ENCODE measurements at places on chromosomes 7 and 10. TPM values are rescaled to one million over a fixed set of nuclear protein-coding genes. Genes with fewer than 3 reads are reported as not detected.

GRCh38 chr10:131725581-131726069 lies 175.2 kb upstream of the PPP2R2D start:
- no peaks in the 10 kb centered on the region for H3K27me3 ChIP-seq
- no peaks in the 10 kb centered on the region for H3K4me1 ChIP-seq
- no peak overlapping the region for H3K4me3 ChIP-seq
- H3K36me3 ChIP-seq: no peaks in the 10 kb centered on the region

DNA sequence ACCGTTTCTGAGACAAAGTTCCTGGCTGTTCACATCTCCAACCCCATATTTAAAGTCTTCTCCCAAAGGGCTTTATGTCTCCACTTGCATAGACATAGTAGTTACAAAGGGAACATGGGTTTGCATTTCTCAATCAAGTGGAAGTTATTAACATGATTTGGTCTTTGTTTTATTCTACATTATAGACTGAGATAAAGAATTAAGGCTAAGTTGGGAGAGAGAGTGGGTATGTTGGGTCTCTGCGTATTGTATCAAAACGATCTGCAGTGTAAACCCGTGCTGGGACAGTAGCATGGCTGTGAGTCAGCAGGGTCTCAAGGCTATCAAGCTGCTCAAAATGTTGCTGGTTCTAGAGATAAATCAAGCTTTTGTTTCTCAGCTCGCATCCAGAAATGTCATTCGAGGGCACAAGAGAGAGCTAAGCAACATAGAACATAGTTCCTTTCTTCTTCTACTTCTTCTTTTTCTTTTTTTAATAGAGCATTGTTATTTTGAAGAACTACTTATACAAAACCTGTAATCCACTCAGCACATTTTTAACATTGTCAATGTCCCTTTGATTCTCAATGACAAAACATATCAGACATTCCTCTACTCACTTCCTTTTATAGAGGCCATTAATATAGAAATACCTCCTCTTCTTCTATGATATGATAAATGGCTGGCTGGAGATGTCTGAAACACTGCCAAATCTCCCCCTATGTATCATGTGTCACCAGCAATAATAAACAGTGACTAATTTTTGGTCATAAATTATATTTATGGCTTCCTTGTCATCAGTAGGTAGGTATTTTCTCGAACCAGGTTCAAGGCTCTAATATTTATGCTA lies 34.5 kb upstream of the RHOBTB1 start:
- no peaks in the 10 kb centered on the region for H3K4me1 ChIP-seq
- no peaks in the 10 kb centered on the region for H3K27me3 ChIP-seq
- no peaks in the 10 kb centered on the region for H3K36me3 ChIP-seq
- no peak for DNase-seq
- no peak overlapping the region for H3K4me3 ChIP-seq
- peak overlapping the region; percentile 45 for H3K27ac ChIP-seq

- no peaks in the 10 kb centered on the region for H3K4me1 ChIP-seq
- H3K36me3 ChIP-seq: no peaks in the 10 kb centered on the region
- H3K27ac ChIP-seq: no peak overlapping the region
- no peak for DNase-seq
Observed at GRCh38 chr7:52711951-52712350, 323.5 kb upstream of the POM121L12 start.

GRCh38 chr10:116774728-116775151 lies 32.4 kb upstream of the HSPA12A start:
- no peaks in the 10 kb centered on the region for H3K4me1 ChIP-seq
- no peaks in the 10 kb centered on the region for H3K36me3 ChIP-seq
- H3K27ac ChIP-seq: no peak overlapping the region
- H3K27me3 ChIP-seq: no peaks in the 10 kb centered on the region

DNA sequence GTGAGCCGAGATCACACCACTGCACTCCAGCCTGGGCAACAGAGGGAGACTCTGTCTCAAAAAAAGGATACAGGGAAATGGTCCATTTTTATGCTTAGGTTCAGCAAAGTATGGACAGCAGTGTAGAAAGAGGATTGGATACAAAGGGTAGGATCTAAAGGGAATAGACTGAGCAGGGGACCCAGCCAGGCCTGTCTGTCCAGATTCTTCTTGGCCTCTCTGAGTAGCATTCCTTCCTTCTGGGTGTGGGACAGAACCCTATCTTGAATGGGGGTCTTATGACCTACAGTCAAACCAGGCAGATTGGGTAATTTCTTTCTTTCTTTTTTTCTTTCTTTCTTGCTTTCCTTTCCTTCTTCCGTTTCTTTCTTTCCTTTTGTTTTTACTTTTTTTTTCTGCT lies 25.6 kb downstream of the SH2B2 start:
- peaks cover 2% of the 10 kb centered on the region for H3K4me1 ChIP-seq
- no peak overlapping the region for H3K27ac ChIP-seq
- no peaks in the 10 kb centered on the region for H3K36me3 ChIP-seq
- no peak for DNase-seq

DNA sequence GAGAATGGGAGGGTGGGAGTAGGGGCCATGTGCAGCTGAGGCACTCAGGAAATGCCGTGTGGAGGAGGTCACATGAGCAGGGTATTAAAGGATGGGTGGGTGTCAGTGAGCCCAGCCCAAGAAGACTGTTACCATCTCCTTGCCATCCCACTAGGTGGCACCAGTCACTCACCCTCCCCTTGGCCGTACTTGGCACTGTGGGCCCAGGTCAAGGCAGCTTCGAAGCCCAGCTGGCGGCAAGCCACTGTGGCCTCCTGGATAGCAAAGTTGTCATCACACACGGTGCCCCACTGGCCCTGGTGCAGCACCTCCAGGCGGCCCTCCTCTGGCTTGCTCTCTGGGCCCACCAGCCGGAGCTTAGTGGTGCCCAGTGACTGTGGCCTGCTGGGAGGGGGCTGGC lies 5.4 kb downstream of the LOXL4 start:
- H3K4me3 ChIP-seq: no peak overlapping the region
- H3K36me3 ChIP-seq: no peaks in the 10 kb centered on the region
- H3K27ac ChIP-seq: no peak overlapping the region
- peaks cover under 1% of the 10 kb centered on the region for H3K4me1 ChIP-seq
- no peaks in the 10 kb centered on the region for H3K27me3 ChIP-seq

- H3K4me3 ChIP-seq: peak overlapping the region; percentile 24
- DNase-seq: no peak
- H3K4me1 ChIP-seq: peaks cover 46% of the 10 kb centered on the region
- peaks cover 4% of the 10 kb centered on the region for H3K27me3 ChIP-seq
Observed at GRCh38 chr10:96299383-96299782, 4.9 kb upstream of the DNTT start.

GRCh38 chr10:24448351-24448999 lies 239.5 kb downstream of the KIAA1217 start:
- H3K27ac ChIP-seq: no peak overlapping the region
- no peaks in the 10 kb centered on the region for H3K36me3 ChIP-seq
- no peaks in the 10 kb centered on the region for H3K27me3 ChIP-seq
- DNase-seq: no peak

DNA sequence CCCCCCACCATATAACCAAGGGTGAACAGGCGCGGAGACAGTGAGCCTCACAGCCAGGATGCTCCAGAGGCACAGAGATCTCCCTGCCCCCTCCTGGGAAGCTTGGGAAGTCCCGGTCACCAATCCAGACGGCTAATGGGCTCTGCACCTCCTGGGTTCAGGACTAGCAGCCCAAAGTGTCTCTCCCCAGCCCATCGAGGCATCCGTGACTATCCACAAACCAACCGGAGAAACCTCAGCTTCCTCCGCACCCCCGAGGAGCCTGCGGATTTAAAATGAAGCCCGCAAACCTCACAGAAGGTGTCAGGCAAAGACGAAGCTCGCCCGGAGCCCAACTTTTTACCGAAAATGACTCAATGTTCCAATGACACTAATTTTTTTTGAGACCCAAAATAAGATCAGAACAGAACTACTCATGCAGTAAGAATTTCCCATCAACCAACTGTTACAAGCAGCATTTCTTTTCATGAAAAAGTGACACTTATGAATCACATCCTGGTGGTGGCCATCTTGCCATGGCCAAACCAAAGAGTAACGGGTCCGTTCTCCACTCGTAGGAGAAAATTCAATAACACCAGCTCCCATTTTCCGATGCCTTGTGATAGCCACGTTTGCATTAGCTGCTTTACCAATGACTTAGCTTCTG lies 6.0 kb downstream of the PDGFA start:
- DNase-seq: no peak
- H3K27me3 ChIP-seq: peaks cover 8% of the 10 kb centered on the region
- no peak overlapping the region for H3K27ac ChIP-seq

GRCh38 chr7:130294314-130294713 lies 1.4 kb downstream of the CPA4 start:
- H3K36me3 ChIP-seq: no peaks in the 10 kb centered on the region
- no peaks in the 10 kb centered on the region for H3K4me1 ChIP-seq
- DNase-seq: no peak
- no peak overlapping the region for H3K4me3 ChIP-seq
- H3K27me3 ChIP-seq: no peaks in the 10 kb centered on the region
- no peak overlapping the region for H3K27ac ChIP-seq

DNA sequence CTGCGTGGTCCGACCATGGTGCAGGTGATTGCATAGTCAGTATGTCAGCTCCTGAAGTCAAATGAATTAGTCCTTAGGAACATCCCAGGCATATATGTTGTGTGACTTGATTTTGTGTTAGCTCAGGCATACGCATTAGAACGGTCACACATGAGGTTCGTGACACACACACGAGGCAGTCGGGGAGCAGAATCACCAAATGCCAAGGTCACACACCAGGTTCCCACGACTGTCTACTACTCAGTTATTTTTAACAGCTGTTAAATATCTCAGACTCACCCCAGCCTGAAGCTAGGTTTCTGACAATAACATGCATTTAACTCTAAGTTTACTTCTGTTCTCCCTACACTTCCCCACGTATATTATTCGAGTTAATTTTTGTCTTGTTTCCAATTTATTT lies 54.8 kb downstream of the DYNC2I1 start:
- H3K27me3 ChIP-seq: no peaks in the 10 kb centered on the region
- H3K36me3 ChIP-seq: peaks cover 4% of the 10 kb centered on the region
- no peak overlapping the region for H3K4me3 ChIP-seq
- H3K27ac ChIP-seq: no peak overlapping the region
- DNase-seq: no peak

DNA sequence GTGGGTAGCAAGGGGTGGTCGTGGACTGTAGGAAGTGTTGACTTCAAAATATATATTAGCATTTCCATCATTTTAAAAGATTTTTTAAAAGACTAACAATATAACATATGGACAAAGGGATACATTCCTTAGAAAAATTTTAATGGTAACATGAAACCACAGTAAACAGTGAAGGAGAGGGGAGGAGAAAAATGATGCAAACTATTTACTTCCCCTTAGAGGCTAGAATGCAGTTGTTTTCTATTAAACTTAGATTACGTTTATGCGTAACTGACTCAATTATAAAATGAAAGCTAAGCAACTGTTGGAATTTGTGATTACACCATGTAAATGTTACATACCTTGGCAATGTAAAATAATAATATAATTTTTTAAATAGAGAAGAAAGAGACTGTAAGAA lies 41.3 kb downstream of the CALD1 start:
- H3K4me3 ChIP-seq: no peak overlapping the region
- H3K27me3 ChIP-seq: no peaks in the 10 kb centered on the region
- H3K36me3 ChIP-seq: no peaks in the 10 kb centered on the region
- H3K4me1 ChIP-seq: no peaks in the 10 kb centered on the region
- H3K27ac ChIP-seq: no peak overlapping the region
- no peak for DNase-seq

DNA sequence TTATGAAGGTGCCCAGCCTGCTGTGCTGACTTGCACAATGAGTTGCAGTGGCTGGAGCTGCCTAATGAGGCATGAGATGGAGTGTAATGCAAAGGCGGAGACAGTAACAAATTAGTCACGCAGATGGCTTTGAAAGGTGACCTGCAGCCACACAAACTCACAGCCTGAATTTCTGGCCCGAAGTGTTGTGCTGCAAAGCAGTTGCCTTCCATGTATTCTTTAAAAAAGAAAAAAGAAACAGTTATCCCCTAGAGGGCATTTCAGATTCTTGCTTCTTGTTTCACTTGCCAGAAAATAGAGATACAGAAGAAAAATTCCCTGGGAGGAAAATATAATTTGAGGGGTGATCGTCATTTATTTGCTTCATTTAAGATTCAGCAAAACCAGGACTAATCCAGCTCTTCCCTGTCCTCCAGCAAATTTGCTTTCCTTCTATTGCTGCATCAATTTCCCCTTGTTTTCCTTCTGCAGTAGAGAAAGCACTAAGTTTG lies 239.9 kb downstream of the ADRA2A start:
- H3K36me3 ChIP-seq: no peaks in the 10 kb centered on the region

DNA sequence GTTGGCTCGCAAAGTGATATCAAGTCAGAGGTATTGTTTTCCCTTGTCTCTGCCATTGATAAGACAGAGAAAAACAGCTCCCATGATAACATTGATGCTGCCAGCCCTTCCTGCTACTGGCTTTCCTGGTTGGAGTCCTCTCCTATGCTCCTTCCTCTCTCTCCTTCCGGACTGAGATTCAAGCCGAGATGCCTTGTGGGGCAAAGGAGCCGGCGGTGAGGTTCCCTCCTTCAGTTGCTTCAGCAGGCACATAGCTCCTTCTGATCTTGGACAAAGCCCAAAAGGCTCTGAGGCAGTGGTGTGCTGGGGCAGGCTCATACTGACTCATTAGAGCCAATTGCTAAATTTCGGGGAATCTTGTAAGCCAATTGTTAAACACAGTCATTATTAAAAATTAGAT lies 8.8 kb upstream of the ZCCHC24 start:
- no peaks in the 10 kb centered on the region for H3K4me1 ChIP-seq
- H3K27ac ChIP-seq: no peak overlapping the region
- no peak overlapping the region for H3K4me3 ChIP-seq
- H3K27me3 ChIP-seq: no peaks in the 10 kb centered on the region
- H3K36me3 ChIP-seq: no peaks in the 10 kb centered on the region

GRCh38 chr7:116796471-116796870 lies 65.9 kb upstream of the CAPZA2 start:
- DNase-seq: no peak
- no peaks in the 10 kb centered on the region for H3K27me3 ChIP-seq
- no peaks in the 10 kb centered on the region for H3K4me1 ChIP-seq
- H3K36me3 ChIP-seq: no peaks in the 10 kb centered on the region

DNA sequence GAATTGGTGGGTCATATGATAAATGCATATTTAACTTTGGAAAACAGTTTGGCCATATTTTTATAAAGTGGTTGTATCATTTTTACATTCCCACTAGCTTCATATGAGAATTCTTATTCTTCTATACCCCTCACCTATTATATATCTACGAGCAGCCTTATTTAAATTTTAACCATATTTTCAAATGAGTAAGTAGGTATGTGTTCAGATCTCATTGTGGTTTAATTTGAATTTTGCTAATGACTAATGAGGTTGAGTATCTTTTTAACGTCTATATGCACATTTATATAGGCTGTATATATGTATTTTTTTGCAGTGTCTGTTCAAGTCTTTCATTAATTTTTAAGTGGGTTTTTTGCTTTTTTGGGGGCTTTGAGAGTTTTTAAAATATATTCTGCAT lies 14.2 kb downstream of the RAB18 start:
- H3K4me3 ChIP-seq: no peak overlapping the region
- no peak for DNase-seq
- H3K4me1 ChIP-seq: peaks cover 31% of the 10 kb centered on the region
- H3K27me3 ChIP-seq: no peaks in the 10 kb centered on the region
- no peak overlapping the region for H3K27ac ChIP-seq

The TRIL gene
- not detected for polyA plus RNA-seq

The HOXA7 gene
- not detected for polyA plus RNA-seq

The SLC26A5 gene
- polyA plus RNA-seq: not detected

The PDK4 gene
- not detected for polyA plus RNA-seq

The STEAP4 gene
- not detected for polyA plus RNA-seq

The ZNF775 gene
- polyA plus RNA-seq: 8.7 TPM
